Heart right ventricle (tissue), 16 donors: ENCODE measurements at places on chromosomes 16 and 17. TPM values are rescaled to one million over a fixed set of nuclear protein-coding genes. Genes with fewer than 3 reads are reported as not detected.

DNA sequence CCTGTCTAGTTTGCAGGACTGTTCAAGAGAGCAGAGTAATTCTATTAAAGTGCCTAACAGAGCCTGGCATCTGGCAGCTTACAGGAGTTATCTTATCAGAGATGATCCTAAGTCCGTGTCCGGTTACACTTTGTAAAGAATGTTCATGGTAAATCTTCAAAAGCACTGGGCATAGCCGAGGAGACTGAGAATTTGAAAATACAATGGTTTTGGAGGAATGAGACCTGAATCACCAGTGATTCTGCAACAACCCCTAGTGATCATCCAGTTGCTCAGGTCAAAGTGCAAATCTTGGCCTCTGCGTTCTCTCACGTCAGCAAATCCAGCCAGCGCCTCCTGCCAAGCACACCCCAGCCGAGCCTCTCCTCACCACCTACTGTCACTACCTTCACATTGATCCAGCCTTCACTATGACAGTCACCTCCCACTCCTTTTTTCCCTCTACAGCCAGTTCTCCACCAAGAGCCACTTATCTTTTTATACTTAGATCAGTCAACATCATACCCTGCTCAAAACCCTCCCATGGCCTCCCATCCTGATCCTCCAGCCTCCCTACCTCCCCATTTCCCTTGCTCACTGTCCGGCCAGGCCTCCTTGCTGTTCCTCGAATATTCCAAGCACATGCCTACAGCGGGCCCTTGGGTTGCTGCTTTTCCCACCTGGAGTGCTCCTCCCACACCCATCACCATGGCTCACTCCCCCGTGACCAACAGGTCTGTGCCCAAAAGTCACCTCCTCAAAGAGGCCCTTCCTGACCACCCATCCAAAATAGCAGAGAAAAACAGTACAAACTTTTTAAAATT, 57.4 kb upstream of the ERN1 start:
- no peak for DNase-seq

DNA sequence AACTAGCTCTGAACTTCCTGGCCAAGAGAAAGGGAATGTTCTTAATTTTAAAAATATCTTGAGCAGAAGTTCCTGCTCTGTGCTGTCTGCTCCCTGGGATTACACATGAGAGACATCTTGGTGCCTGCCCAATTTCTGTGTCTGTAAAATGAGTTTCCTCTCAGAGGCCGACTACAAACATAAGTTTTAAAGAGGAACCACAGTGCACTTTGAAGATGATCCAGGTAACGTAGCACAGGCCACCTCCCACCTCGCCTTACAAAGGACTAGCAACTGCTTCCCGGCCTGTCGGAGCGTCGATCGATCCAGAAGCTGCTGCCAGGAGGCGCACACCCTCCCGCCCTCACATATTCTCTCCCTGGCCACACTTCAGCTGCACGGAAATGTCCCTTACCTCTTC, 55.0 kb upstream of the ATP2A3 start:
- no peak for DNase-seq

The MIEN1 gene
- 36.1 TPM for total RNA-seq

GRCh38 chr17:21397341-21398190, 21.4 kb downstream of the KCNJ12 start:
- no peak for DNase-seq

GRCh38 chr17:68470961-68471360, 13.7 kb upstream of the WIPI1 start:
- DNase-seq = no peak

GRCh38 chr17:9825641-9826150, at the start of gene GLP2R:
TSS of gene GLP2R (plus strand) at chr17:9825924. CDS start at chr17:9826064, 140 bp downstream.
- no peak for DNase-seq

GRCh38 chr17:9968881-9969280, 63.8 kb upstream of the RCVRN start:
- no peak for DNase-seq

- no peak for DNase-seq
Observed at GRCh38 chr16:29992344-29992967, 3.0 kb downstream of the HIRIP3 start.

The KRT36 gene
- total RNA-seq = not detected

GRCh38 chr17:40647624-40648383, at the start of gene SMARCE1:
TSS of gene SMARCE1 (minus strand) at chr17:40647818. CDS start at chr17:40645802, 2,016 bp downstream.
- peak; percentile 74 for DNase-seq

The AATK gene
- total RNA-seq = 5.0 TPM

The PRR35 gene
- not detected for total RNA-seq

The VMP1 gene
- 41.3 TPM for total RNA-seq

GRCh38 chr17:32914181-32914580, 13.8 kb upstream of the TMEM98 start:
- DNase-seq = no peak

GRCh38 chr17:3501344-3501743, 25.5 kb downstream of the ASPA start:
- no peak for DNase-seq

DNA sequence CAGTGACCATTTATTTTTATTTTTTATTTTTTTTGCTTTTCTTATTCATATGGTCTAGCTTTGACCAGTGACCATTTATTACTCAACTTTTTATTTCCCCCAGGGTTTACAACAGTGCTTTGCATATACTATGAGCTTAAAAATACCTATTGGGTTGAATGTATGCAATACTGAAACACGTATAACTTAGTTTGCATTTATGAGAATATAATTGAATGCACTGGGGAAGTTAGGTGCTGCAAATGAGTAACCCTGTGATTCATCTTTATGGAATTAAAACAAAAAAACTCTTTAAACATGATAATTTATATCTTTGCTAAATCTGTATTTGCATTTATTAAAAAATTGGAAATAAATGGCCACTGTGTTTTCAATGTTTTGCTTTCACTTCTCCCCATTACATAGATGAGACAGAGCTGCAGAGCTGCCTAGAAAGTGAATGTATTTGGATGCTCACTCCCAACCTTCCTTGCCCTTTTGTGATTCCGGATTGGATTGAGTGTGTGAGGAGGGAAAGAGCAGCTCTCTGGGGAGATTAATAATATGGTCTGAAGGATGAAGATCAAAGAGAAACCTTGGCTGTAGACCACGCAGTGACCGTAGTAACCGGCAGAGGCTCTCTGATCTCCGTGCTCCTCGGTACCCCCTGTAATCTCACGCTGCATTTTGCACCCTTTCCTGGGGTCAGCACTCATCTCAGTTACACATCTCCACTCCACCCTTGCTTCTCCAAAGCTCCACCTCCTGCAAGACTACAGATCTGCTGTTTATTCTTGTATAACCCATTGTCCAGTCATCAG, 14.3 kb downstream of the TMEM100 start:
- DNase-seq = no peak

GRCh38 chr17:30401097-30401496, 22.4 kb downstream of the CPD start:
- DNase-seq = no peak

DNA sequence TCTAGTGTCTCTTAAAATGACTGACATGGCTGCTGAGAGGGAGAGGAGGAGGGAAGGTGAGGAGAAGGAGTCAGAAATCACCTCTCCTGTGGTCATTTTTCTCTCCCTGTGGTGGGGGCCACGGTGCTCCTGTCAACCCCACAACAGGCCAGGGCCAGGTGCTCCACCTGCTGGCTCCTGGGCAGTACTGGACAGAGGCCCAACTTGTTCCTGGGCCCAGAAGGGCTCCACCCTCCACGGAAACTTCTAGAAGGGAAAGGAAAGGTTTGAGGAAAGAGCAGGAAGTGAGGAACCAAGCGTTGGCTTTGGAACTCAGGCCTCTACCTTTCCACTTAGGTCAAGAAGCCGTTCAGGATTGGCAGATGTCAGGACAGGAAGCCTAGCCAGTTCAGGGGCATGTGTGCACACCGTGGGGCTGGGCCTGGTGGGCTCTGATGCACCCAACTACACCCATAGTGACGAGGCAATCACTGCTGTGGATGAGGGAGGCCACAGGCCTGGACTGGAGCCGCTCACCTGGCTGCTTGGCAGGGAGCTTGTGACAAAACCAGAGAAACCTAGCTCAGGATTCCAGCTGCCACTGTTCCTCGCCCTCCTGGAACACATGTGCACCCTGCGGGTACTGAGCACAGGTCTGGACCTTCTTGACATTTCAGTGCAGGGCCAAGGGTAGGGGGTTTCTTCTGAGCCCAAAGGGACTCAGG, 36.1 kb downstream of the WNT3 start:
- DNase-seq = no peak

The NXPH3 gene
- total RNA-seq = 3.6 TPM

The KRT33B gene
- not detected for total RNA-seq

DNA sequence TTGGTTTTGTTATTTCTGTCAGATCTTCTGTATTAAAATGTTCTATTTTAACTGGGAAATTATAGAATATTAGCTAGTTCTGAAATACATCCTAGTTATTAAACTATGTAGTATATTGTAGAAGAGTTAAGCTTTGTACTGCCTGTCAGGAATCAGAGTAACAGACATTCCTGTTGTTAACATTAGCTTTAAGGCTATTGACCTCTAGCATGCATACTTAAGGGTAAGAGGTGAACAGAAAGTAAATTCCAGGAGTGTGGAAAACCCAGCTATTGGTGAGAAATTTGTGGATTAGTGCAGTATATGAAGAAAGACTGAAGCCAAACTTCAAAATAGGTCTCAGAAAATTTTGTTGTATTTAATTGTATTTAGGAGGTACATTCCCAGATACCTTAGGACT, 111.3 kb downstream of the CHD9 start:
- DNase-seq = no peak

The VEZF1 gene
- total RNA-seq = 67.1 TPM

GRCh38 chr17:67679721-67680120, 38.0 kb upstream of the NOL11 start:
- DNase-seq = no peak

The SNX20 gene
- total RNA-seq = 0.52 TPM

GRCh38 chr16:8595783-8596182, 5.5 kb upstream of the TMEM114 start:
- no peak for DNase-seq

The ABCA6 gene
- total RNA-seq = 9.0 TPM
